ENCODE measurements at places on chromosomes 6 and 20.

GRCh38 chr20:52295556-52295955 lies 104.0 kb upstream of the ZFP64 start:
- no peak for DNase-seq

- no peak for DNase-seq
These were observed 18.8 kb downstream of the SAMHD1 start for GRCh38 chr20:36932476-36933426.

- DNase-seq = no peak
These were observed 7.2 kb downstream of the MMS22L start for GRCh38 chr6:97275804-97276203.

DNA sequence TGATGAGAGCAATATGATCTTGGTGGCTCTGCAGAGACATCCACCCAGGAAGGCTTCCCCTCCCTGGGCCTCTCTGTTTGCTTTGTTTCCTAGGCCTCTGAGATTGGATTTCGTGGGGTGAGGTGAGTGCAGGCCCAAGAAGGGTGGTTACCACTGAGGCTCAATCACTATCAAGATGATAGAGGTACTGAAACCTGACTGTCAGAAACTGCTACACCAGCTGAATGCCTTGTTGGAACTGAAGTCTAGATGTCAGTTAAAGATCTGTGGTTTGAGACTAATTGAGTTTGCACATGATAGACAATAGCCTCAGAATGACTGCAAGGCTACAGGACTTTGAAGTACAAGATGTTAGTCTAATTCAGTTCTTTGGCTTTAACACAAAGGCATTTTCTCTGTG lies 15.2 kb downstream of the VNN1 start:
- DNase-seq = no peak

GRCh38 chr20:5495939-5496338 lies 179.2 kb upstream of the PROKR2 start:
- DNase-seq = no peak

DNA sequence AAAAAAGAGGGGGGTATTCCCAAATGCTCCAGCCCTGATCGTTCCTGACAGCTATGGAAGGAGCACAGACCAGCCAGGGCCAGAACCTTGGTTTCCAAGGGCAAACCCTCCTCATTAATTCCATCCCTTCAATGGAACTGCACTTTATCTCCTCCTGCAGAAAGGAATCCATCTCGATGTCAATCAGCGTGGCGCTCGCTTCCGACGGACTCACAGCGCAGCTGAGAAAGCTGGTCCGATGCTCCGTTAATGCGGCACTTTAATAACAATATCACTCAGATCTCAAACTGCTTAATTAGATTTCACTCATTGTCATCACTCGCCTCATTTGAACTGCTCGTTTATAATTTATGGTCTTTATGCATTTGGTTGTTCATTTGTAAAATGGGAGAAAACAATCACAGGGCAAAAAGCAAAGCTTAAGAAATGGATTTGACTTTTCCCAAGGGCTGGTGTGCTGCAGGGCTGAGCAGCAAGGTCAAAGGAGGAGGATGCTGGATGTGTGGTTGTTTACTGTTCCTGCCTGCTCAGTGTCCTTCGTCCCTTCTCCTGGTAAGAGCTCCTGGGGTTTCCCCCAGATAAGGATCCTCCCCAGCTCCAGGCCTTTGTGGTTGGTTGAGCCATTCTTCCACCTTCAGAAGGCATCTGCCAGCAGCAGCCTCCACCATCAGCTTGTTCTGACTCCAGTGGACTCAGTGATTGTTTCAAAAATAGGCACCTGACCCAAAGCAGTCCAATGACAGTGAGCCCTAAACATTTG lies 152.7 kb downstream of the ANKRD60 start:
- DNase-seq = peak; percentile 50

- peak; percentile 62 for DNase-seq
These were observed 9.9 kb downstream of the LAMA5 start for GRCh38 chr20:62357187-62357667.

DNA sequence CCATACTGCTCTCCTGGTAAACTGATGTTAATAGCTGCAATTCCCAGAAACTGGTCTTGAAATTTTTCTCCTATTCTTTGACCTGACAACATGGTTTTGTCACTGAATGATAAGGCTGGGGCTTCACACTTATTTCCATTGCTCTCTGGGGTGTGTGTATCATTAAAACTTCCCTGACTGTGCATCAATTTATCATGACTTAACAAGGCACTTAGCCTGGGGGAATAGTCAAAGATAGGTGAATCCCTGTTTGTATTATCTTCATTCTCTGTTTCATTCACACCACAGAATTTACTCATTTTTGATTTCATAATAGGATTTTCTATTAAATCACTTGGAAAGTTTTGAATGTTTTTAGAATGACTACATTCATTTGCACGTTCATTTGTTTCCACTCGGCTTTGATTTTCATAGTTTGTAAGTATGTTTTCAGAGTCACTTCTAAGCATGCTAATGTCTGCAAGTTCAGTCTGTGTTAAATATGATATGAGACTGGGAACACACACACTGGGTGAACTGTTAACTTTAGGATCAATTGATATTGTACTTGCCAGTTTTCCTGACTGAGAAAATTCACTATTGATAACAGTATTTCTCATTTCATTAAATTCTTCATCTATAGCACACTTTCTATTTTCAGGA lies 35.5 kb downstream of the DST start:
- DNase-seq = no peak

GRCh38 chr6:47014401-47014800 lies 27.7 kb downstream of the ADGRF1 start:
- DNase-seq = no peak

- peak; percentile 10 for DNase-seq
These were observed 559.6 kb upstream of the NRSN1 start for GRCh38 chr6:23566418-23566817.

GRCh38 chr6:34592208-34592952 lies 36.3 kb upstream of the SPDEF start:
- DNase-seq = no peak

GRCh38 chr20:49377326-49377725 lies 99.5 kb upstream of the ZNFX1 start:
- no peak for DNase-seq

DNA sequence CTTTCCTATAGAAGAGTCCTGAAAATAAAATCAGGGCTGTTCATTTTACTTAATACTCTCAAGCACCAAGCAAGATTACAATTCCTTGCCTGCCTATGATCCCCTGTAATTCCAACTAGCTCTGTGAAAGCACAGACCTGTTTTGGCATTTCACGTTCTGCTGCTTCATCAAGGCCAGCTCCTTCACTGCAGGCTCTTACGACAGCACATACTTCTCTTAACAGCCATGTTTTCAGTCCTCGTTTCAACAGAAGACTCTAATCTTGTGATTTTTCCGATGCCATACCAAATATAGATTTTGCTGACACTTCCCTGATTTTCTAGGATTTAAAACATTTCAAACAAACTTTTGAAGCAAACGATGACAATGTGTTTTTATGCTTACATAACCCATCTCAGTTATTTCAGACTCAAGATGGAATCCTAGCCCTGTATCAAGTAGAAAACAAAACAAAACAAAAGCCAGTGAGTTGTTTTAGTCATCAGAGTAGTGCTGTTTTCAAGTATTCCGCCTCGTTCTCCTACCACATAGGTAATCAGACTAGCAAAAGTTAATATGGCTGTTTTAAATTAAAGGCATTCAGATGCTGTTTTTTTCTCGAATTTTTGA lies 616.5 kb upstream of the CITED2 start:
- no peak for DNase-seq

- DNase-seq = no peak
These were observed 57.9 kb upstream of the DACT2 start for GRCh38 chr6:168377484-168377855.

GRCh38 chr6:106117579-106117978 lies 31.4 kb downstream of the PRDM1 start:
- no peak for DNase-seq

GRCh38 chr20:23249541-23249940 lies 101.0 kb upstream of the NXT1 start:
- DNase-seq = no peak

GRCh38 chr6:43075670-43076463 lies at the start of gene PTK7:
TSS of gene PTK7 (plus strand) at chr6:43076314. CDS start at chr6:43076489, 175 bp downstream.
- peak; percentile 91 for DNase-seq

GRCh38 chr6:75752365-75752764 lies 3.3 kb downstream of the MYO6 start:
- DNase-seq = no peak

DNA sequence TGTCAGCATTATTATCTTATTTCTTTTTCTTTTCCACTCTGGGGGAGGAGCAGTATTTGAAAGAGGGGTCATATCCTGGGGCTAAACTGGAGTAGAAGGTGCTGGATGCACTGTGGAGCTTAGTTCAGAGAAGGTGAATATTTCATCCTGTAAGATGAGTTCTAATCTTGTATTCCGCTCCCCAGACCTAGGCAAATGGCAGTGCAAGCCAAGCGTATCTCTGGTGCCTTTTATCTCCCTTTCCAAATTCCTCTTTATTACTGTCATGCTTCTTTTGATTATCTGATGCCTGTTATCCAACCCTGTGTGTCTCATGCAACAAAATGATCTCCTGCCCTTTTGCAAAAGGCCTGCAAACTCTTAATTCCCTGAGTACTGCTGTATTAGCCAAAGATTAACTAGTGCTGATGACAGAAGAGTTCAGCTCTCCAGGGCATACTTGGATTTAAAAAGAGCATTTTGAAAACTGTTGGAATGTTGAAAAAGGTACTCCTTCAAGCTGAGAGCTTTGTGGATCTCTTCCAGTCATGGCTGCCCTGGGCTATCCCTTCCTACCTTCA lies 138.0 kb downstream of the CARMIL1 start:
- DNase-seq = peak; percentile 10

DNA sequence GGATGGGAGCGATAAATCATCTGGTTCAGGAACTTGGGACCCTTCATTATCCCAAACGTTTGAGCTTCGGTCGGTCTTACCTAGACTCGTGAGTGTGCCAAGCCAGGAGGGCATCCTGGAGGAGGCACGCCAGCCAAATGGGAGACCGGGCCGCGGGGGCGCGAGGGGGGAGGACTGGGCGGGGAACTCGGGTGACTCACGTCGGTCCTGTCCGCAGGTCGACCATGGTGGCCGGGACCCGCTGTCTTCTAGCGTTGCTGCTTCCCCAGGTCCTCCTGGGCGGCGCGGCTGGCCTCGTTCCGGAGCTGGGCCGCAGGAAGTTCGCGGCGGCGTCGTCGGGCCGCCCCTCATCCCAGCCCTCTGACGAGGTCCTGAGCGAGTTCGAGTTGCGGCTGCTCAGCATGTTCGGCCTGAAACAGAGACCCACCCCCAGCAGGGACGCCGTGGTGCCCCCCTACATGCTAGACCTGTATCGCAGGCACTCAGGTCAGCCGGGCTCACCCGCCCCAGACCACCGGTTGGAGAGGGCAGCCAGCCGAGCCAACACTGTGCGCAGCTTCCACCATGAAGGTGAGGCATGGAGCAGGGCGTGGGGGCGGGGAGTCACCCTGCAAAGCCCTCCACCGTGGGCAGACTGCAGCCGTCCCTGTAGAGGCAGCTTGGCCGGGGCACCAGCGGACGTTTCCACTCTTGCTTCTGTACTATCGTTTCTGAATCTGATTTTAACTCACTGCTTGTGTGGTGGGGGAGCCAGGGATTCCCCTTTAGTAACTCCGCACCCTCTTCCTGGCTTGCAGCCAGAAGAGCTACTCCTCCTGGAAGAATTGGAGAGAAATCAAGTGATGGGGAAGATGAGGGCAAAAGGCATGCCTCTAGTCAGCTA lies 2.7 kb downstream of the BMP2 start:
- no peak for DNase-seq

GRCh38 chr6:12249541-12250382 lies 40.4 kb upstream of the EDN1 start:
- no peak for DNase-seq

DNA sequence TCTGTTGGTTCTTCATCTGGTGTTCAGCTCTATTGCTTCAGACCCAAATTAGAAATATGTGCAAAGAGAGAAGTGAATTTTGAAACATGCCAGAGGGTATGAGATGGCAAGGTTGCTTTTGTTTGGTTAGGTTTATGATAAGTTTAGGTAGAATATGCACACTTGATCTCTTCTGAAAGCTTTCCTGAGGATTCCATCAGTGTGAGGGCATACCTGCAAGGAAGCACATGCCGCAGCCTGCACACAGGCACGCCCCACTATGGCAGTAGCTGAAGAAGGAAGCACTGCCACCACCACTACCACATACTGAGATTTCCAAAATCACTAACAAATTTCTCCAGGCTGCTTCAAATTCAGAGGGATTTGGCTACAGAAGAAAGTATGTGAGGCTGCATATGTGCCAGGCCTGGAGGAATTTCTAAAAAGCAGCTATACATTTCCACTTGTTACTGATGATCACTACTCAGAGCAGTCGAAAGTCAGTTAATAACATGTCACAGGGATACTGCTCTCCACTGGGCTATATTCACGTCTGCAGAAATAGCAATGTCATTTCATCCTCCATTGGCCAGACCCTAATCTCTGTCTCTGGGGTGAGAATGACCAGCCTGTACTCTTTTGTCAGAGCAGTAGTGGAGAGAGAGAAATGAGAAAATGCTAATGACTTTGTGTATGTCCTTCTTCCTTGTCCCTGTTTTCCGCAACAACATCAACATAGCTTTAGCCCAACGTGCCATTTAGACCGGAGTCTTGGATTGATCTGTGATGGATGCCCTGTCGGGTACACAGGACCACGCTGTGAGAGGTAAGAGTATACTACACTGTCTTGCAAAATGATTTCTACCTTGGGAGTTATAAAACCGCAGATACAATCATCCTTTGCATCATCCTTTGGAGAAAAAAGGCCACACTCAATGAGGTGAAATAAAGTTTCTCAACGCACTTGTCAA lies 396.7 kb downstream of the LAMA2 start:
- no peak for DNase-seq

GRCh38 chr20:24703284-24703610 lies 233.8 kb downstream of the SYNDIG1 start:
- no peak for DNase-seq

DNA sequence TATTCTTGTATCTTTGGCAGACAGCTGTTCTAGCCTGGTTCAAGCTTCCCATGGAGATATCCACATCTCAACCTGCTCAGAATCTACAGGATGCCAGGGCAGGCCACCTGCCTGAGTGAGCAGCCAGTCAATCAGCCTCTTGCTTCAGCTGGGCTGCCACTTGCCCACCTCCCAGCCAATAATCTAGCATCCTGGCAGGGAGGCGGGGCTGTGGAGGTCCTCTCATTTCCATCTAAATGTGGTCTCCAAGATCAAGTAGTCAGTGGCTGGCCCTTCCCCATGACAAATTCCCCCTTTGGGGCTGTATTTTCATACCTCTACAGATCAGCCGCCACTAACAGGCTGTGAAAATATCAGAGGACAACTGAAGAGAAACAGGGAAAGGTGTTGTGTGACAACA lies 33.0 kb upstream of the SPDEF start:
- no peak for DNase-seq

- DNase-seq = no peak
These were observed 33.9 kb downstream of the JAG1 start for GRCh38 chr20:10639737-10640556.

GRCh38 chr6:87742106-87742505 lies 40.1 kb upstream of the AKIRIN2 start:
- no peak for DNase-seq

- DNase-seq = no peak
These were observed 179.1 kb downstream of the SYNDIG1 start for GRCh38 chr20:24648481-24648880.

GRCh38 chr20:10619427-10619826 lies 54.4 kb downstream of the JAG1 start:
- no peak for DNase-seq

- DNase-seq = no peak
These were observed 56.5 kb upstream of the HFE start for GRCh38 chr6:26030716-26031115.

GRCh38 chr20:59945731-59946130 lies 5.5 kb downstream of the FAM217B start:
- DNase-seq = no peak

- DNase-seq = peak; percentile 54
These were observed 29.4 kb upstream of the KIF25 start for GRCh38 chr6:167968091-167968490.
